ENCODE measurements at places on chromosomes 4 and X.

DNA sequence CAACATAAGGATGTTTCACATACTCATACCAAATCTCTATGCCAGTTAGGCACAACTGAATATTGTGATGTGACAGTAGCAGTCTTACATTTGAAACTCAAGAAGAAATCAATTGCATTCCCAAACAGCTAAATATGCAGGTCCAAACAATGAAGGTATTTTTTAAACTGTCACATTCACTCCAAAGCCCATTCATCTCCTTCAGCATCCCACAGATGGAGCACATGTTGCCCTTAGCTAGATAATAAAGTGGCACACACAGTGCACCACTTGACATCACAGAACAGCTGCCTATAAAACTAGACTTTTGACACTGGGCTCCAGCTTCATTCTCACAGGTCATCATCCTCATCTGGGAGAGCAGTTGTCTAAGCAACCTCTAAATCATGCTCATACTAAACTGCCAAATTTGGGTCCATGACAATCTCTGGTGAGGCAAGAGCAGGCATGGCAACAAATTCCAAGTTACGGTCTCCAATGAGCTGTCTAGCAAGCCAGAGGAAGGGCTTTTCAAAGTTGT is 26.2 kb upstream of the ARHGEF6 start:
- no peak for DNase-seq

- no peak for DNase-seq
These were observed 117.3 kb downstream of the FAM13A start for GRCh38 chr4:88939697-88940096.

- no peak for DNase-seq
These were observed 11.9 kb downstream of the ENPEP start for GRCh38 chr4:110487873-110488272.

- DNase-seq, result no peak
These were observed 152.7 kb downstream of the RELL1 start for GRCh38 chr4:37533286-37534033.

DNA sequence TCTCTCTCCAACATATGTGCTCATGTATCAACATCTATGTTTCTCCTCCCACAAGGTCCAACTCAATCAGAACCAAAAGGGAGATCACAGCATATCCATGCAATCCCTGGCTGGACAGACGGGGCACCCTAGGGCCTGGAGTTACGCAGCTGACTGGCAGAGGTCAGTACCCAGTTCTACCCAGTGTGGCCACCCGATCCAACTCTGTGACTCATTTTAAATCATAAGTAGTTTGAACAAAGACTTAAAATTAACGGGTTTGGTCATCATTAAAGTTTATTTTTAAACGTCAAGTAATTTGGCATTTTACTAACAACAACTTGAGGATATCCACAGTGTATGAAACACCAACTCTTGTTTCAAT is 59.5 kb downstream of the APBB2 start:
- DNase-seq, result no peak
